ENCODE measurements at places on chromosomes 3 and 15.

DNA sequence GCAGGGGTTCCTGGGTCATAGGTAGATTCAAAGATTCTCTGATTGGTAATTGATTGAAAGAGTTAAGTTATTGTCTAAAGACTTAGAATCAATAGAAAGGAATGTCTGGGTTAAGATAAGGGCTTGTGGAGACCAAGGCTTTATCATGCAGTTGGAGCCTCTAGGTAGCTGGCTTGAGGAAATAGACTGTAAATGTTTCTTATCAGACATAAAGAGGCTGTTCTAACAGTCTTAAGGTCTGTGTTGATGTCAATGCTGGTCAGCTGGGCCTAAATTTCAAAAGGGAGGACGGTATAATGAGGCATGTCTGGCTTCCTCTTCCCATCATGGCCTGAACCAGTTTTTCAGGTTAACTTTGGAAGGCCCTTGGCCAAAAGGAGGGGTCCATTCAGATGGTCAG is 48.9 kb downstream of the GASK1A start:
- DNase-seq = no peak

DNA sequence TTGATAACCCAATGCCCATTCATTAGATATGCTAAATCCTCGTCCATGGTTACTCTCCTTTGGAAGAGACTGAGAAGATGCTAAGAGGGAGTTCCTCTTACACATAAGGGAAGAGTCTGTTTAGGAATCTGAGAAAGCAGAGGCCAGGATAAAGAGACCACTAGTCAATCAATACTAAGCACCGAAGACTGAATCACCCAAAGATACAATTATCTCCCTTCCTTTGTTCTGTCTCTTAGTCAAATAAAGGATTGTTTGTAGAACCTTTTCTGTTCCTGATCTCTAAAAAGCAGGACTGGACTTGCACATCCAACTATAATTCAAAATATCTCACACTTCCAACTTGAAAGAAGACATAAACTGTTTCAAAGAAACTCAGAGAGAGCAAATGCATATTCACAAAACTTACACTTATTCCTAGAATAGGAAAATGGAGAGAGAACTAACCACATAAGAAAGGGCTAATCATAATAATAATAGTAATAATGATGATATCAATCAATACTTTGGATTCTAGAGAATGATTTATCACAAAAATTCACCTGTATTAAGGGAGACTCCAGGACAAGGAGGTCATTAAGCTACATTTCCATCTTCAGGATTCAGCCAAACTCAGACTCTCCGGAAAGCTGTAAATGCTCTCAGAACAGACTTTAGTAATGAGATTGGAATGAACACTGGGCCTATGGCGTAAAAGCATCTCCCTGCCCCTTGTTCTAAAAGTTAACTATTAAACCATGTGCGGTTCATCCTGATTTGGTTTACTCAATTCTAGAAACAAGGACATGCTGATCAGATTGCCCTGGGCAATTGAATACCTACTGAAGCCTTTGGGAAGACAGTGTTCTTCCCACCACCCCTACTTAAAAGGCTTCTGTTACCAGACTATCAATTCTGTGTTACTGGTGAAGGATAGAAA is 401.5 kb downstream of the ZBTB20 start:
- DNase-seq = no peak

DNA sequence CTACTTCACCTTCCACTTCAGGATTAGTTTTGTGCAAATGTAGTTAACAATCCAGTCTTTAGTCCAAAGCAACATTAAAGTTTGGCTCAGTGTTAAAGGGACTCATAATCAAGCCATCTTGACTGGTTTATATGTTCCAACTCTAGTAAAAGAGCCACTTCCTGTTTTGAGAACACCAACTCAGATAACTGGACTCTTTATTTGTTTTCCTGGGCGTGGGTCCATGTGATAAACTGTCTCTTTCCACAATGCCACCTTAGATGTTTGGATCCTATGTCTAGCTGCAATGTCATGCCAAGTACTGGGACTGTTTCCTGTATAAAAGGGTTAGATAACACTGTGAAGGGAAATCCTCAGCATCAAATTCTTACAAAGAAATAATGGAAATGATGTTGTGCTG is 545.0 kb downstream of the PYDC2 start:
- no peak for DNase-seq

GRCh38 chr3:22980346-22980745 is 222.8 kb upstream of the UBE2E2 start:
- DNase-seq = peak; percentile 45

DNA sequence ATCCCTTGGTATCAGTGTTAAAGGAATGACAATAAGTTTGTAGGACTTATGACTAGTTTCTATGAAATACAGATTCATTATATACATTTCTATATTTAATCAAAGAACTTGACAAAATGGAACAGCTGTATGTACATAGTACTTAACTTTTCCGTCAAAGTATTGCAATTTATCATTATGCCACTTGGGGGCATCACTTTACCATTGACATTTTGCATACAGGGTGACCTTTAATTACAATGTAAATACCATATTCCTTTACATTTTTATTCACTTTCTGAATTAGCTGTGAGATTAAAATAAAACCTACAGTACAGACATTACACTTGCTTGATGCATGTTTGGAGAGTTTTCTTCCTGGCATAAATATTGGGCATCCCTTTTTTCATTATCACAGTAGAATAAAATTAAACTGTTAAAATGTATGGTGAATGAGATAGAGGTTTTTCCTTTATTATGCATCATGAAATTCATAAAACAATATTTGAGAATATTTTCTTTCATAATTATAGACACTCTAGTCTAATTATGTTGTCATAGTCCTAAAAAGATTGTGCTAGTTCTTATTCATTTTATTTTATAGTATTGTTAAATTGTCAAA is 6.9 kb downstream of the NEK11 start:
- no peak for DNase-seq

DNA sequence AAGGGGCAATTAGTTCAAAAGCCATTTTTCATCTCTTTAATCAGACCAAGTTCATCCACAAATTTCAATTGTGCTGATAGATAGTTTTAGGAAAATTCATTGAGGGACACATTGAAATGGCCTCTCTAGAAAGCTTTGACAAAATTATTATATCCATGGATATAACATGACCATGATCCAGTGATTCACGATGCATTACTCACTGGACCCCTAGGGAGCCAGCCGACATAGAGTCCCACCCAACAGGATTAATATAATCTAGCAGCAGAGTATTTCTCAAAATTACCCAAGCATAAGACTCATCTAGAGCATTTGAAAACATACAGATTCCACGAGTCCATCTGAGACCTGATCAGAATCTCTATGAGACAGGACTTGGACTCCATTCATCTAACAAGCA is 100.3 kb downstream of the FRMD5 start:
- DNase-seq = no peak

GRCh38 chr3:52998771-52999513 is 46.9 kb downstream of the SFMBT1 start:
- DNase-seq = no peak

GRCh38 chr15:99239545-99240198 is 9.7 kb downstream of the TTC23 start:
- DNase-seq = no peak

GRCh38 chr3:69081583-69082262 is 1.6 kb upstream of the UBA3 start:
- DNase-seq = peak; percentile 59

- DNase-seq = no peak
Observed at GRCh38 chr3:160693191-160693590, 16.2 kb downstream of the ARL14 start.

GRCh38 chr3:48915296-48915695 is 3.3 kb upstream of the ARIH2 start:
- no peak for DNase-seq

- no peak for DNase-seq
Observed at GRCh38 chr15:62553911-62554563, 389.0 kb upstream of the C2CD4B start.

DNA sequence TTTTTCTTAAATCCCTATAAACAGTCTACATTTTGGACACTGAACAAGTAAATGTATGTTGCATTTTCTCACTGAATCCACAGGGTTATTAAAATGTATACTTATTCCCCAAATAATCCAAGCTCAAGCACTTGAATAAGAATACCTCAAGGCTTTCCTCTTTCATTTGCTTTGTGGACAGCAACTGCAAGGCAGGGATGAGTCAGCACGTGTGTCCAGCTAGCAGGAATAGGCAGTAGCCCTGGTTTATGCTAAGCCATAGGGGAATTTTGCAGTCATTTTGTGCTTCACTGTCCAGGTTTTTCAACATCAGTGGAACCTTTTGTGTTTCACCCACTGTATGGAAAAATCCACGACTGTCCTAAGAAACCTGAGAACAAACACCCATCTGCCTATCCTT is 96.7 kb upstream of the KCNMB2 start:
- DNase-seq = peak; percentile 38

- DNase-seq = peak; percentile 87
Observed at GRCh38 chr3:72487078-72487765, 361.0 kb downstream of the SHQ1 start.

DNA sequence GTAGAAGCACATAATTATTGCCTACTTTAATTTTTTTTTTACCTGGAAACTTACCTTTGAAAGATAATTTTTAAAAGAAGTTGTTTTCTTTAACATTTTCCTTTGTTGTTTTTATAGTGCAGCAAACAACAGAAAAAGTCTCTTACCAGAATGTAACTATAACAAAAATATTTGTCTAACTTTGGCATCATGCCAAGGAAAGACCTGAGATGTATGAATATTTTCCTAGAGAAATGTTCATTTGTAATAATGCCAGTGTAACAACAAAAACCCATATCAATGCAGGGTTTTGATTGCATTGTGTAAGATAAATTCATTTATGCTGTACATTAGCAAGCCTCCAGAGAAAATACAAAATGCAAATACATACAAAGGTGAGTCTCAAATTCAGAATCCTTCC is 775.7 kb downstream of the SI start:
- DNase-seq = no peak

DNA sequence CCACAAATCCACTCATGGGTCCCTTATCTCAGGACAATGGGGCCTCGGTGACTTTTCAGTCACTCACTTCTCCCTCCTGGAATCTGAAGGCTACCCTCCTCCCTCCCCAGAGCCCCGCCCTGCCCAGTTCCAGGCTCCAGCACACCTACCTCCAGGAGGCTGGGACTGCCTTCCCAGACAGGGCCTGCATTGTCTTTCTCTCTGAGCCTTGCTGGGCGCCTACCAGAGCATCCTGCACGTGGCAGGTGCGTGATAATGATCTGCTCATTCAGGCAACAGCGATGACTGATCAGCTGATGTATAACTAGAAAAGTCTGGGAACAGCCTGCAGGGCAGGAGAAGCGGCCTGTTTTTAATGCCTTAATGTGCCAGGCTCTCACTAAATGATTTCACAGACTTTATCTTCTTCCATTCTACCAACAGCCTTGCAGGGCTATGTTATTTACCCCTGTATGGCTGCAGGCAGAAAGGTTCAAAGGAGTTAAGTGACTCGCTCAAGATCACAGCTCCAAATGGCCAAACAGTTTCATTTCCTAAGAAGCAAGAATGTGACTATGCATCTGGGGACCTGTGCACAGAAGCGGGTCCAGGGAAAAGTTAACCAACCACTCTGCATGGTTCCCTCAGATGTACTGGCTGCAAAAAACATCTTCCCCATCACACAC is 6.3 kb downstream of the ADAMTS17 start:
- DNase-seq = no peak

DNA sequence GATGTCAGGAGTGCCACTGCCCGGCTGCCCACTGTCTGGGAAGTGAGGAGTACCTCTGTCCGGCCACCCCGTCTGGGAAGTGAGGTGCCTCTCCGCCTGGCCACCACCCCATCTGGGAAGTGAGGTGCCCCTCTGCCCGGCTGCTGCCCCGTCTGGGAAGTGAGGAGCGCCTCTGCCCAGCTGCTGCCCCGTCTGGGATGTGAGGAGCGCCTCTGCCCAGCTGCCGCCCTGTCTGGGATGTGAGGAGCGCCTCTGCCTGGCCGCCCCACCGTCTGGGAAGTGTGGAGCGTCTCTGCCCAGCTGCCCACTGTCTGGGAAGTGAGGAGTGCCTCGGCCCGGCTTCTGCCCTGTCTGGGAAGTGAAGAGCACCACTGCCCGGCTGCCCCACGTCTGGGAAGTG is 3.3 kb downstream of the COX17 start:
- DNase-seq = no peak

GRCh38 chr15:99453637-99454030 is 112.2 kb upstream of the MEF2A start:
- no peak for DNase-seq

- DNase-seq = no peak
Observed at GRCh38 chr3:129533406-129533805, 5.0 kb downstream of the RHO start.

DNA sequence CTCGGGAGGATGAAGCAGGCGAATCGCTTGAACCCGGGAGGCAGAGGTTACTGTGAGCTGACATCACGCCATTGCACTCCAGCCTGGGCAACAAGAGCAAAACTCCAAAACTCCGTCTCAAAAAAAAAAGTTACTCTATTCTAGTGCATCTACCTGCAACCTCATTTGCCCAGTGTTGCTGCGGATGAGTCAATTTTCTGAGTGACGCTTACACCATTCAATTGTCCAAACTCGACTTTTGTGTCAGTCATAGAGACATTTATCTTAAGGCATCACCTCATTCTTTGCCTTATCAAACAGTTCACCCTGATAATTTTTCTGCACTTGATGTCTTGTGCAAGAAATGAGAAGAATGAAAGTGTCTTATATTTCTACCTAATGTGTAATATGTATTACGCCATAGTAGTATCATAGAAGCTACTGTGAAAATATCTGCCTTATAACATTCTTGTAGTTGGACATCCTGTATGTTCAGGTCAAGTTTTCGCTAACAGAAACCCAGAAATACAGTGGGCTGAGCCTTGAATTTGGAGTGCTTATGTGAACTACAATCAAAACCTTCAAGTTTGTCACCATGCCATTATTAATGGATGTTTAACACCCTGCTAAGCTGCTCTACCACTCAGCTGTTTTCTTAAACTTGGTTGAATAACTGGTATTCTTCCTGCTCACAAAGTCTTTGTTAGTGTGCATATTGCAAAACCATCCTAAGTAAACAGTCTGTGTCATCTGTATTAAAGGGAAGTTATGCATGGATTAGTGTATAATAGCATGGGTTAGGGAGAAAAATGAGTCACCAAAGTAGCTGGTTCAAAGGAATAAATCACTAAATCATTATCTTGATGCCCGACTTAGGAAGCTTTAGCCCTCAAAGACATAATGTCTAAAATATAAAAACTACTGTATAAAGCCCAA is 531.0 kb upstream of the NR2F2 start:
- peak; percentile 39 for DNase-seq

GRCh38 chr3:8817486-8817885 is 48.1 kb upstream of the OXTR start:
- no peak for DNase-seq

- peak; percentile 33 for DNase-seq
Observed at GRCh38 chr15:84947947-84948830, 33.5 kb upstream of the PDE8A start.

DNA sequence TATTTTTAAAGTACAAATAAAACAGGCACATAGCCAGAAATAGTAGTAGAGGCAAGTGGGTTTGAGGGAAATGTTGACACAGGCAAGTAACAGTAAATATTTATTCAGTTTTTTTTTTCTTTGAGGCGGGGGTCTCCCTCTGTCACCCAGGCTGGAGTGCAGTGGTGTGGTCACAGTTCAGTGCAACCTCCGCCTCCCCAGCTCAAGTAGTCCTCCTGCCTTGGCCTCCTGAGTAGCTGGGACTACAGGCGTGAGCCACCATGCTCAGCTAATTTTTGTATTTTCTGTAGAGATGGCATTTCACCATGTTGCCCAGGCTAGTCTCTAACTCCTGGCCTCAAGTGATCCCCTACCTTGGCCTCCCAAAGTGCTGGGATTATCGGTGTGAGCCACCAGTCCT is 43.5 kb downstream of the PHLDB2 start:
- DNase-seq = no peak
